Activated naive CD8-positive, alpha-beta T cell treated with anti-CD3 and anti-CD28 coated beads, Interleukin-2, amount 50 U/mL, for 16 hours (primary cell): ENCODE measurements at places on chromosomes 1 and 21.

GRCh38 chr1:1797731-1798341 is 19.6 kb upstream of the NADK start:
- no peak for DNase-seq

DNA sequence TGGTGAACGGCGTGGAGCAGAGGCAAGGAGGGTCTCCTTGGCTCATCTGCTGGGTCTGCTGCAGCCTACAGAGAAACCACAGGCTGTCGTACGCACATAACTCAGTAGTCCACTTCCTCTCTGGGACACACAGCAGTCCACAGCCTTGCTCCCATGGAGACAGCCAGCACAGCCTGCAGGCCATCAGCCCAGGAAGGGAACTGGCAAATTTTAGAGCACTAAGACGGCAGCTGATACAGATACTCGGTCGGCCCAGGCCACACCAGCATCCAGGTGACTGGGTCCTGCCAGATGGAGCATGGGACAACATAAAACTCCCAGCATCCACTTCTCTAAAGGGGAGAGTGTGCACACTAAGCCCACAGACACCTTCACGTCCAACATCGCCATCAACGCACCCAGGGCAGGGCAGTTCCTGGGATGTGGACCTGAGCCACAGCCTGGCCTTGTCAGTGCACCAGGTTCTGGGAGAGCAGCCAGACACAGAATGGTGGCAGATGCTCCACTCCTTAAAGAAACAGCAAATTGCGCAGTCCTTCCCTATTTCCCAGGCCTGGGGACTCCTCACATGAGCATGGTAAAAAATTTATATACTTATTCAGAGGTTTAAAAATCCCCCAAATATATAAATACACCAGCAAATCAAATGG is 247.1 kb upstream of the RAB4A start:
- no peak for DNase-seq

DNA sequence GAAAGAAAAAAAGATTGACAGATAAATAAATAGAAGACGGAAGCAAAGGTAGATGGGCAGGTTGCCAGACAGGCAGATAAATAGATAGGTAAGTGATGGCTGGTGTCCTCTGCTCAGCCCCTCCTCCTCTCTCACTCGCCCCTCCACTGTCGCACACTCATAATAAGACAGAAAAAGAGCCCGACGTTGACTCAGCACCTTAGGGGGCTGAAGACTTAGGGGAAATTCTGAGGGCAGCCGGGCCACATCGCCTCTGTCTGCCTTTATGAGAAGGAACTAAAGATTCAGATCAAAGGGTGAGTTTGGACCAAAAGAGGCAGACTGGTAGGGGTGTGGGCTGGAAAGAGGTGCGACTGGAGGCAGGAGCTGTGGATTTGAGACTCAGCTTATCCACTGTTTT is 158.1 kb upstream of the IGSF21 start:
- DNase-seq = no peak

DNA sequence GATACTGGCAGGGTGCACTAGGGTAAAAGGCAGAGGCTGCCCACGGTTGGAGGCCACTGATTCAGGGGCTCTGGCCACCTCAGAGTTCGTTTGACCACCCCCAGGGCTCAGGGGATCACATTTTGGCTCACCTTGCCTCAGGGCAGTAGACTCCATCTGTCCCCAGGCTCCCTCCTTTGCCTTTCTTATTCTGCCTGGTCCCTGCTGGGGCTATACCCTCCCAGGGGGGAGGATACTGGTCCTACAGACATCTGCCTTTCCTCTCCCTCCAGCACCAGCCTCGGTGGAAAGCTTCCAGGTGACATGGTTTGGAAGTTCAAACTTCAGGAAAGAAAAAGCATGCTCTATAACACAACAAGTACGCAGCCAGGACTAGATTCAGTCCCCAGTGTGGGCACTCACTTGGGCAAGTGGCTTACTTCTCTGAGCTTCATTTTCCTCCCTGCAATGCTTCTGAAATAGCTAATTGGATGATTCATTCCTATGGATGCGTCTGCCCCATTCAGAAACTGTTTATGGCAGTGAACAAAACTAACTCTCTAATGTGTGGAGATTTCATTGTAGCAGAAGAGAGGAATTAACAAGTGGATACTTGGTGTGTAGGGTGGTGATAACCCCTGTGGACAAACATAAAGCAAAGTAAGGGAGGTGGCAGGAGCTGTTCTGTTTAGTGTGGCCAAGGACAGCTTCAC is 154.8 kb downstream of the TRABD2B start:
- DNase-seq = no peak

DNA sequence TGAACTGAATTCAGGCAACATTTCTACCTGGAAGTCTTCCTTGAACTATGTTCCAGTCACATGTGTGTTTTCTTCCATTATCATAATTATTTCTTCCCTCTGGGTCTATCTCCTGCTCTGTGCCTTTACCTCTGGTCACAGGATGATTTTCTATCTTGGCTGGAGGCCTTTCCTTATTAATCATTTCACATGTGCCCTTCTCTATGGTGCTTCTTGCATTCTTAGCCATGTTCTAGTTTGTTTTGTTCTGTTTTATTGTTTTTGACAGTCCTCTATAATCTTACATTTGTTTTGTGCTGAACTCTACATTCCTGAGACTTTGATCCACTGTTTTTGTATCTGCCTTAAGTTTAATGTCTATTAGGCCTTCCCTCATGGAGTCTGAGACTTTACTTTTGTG is 51.0 kb downstream of the SGIP1 start:
- no peak for DNase-seq

DNA sequence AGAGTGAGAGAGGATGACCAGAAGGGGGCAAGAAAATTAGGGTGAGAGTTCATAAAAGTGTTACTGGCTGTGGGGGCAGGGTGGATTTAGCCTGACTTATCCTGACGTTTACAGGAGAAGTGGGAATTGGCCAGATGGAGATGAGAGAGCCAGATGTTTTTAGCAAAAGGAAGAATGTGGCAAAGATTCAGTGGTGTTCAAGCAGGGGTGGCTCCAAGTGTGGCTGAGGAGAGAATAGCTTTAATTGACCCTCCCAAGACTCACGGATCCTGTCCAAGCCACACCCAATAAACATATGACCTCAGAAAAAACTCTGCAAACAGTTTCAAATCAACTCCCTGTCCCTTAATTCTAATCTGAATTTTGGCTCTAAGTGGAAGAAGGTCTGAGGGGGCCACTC is 35.2 kb upstream of the EDEM3 start:
- DNase-seq = no peak

DNA sequence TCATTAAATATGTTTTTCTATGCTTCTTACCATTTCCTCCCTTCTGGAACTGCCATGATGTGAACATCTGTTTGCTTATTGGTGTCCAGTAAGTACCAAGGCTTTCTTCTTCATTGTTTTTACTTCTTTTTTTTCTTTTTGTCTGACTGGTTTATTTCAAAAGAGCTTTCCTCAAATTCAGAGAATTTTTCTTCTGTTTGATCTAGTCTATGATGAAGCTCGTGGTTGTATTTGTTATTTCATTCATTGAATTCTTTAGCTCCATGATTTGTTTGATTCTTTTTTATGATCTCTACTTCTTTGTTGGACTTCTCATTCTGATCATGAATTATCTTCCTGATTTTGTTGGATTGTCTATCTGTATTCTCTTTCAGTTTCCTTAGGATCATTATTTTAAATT is 49.5 kb upstream of the PKN2 start:
- DNase-seq = no peak

- no peak for DNase-seq
Measured at GRCh38 chr1:168824418-168825065, 95.5 kb upstream of the DPT start.

DNA sequence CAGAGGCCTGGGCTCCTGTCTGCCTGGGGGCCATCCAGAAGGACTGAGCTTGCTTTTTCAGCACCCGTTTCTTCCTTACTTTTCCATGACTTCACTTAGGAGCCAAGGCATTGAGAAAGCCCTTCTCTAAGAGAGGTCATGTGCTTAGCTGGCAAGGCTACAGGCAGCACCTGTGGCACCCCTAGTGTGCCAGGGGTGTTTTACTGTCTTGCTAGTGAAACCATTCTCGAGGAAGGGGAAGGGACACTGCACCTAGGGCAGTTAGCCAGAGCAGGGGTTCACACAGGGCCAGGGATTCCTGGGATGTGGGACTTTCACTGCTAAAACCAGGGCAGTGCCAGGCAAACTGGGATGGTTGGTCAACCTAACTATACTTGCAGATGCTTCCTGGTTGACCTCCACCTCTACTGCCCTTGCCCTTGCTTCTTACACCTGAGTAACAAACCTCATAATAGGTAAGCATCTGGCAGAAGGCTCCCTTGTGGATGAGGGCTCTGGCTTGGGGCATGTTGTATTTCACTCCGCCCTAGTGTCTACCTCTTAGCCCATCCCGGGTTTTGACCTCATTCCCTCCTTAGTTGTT is 69.2 kb downstream of the NOS1AP start:
- DNase-seq = no peak

- DNase-seq = no peak
Measured at GRCh38 chr21:38170704-38171682, 85.8 kb upstream of the KCNJ15 start.

GRCh38 chr1:37858931-37859506 is 373 bp downstream of the MTF1 start:
- no peak for DNase-seq

- DNase-seq = no peak
Measured at GRCh38 chr1:85328713-85329397, 52.4 kb upstream of the BCL10 start.

- no peak for DNase-seq
Measured at GRCh38 chr21:43829575-43830119, 35.4 kb upstream of the AGPAT3 start.

- no peak for DNase-seq
Measured at GRCh38 chr1:167054946-167055630, 35.1 kb downstream of the GPA33 start.
